ENCODE measurements at places on chromosomes 1 and 21. TPM values are rescaled to one million over a fixed set of nuclear protein-coding genes. Genes with fewer than 3 reads are reported as not detected.

Gene FLG
- not detected for total RNA-seq

- peaks cover 34% of the 10 kb centered on the region for H3K4me1 ChIP-seq
- no peaks in the 10 kb centered on the region for H3K36me3 ChIP-seq
- no peak for DNase-seq
- no peak overlapping the region for H3K27ac ChIP-seq
These were observed 148.5 kb downstream of the DHRS3 start for GRCh38 chr1:12469493-12469892.

Gene SLC26A9
- total RNA-seq = 0.06 TPM

- H3K4me1 ChIP-seq = no peaks in the 10 kb centered on the region
- no peak for DNase-seq
- no peaks in the 10 kb centered on the region for H3K27me3 ChIP-seq
- no peak overlapping the region for H3K27ac ChIP-seq
- H3K4me3 ChIP-seq = no peak overlapping the region
These were observed 21.5 kb upstream of the LRP8 start for GRCh38 chr1:53349369-53349835.

GRCh38 chr1:244605835-244606370 is 47.0 kb upstream of the DESI2 start:
- H3K36me3 ChIP-seq = no peaks in the 10 kb centered on the region
- no peaks in the 10 kb centered on the region for H3K4me1 ChIP-seq
- H3K4me3 ChIP-seq = no peak overlapping the region
- no peaks in the 10 kb centered on the region for H3K27me3 ChIP-seq

GRCh38 chr21:33840771-33841170 is 74.8 kb downstream of the ATP5PO start:
- H3K27me3 ChIP-seq = no peaks in the 10 kb centered on the region
- no peak overlapping the region for H3K4me3 ChIP-seq
- H3K36me3 ChIP-seq = no peaks in the 10 kb centered on the region

- DNase-seq = no peak
- H3K27ac ChIP-seq = no peak overlapping the region
These were observed 80.1 kb upstream of the CD34 start for GRCh38 chr1:207990876-207991582.

Gene ST7L
- total RNA-seq = 17.1 TPM
